ENCODE measurements at places on chromosomes 12 and 14.

GRCh38 chr12:92539976-92540781 lies 162.6 kb upstream of the PLEKHG7 start:
- DNase-seq: no peak

GRCh38 chr12:120466560-120467315 lies 2.8 kb downstream of the SRSF9 start:
- DNase-seq: peak; percentile 40

DNA sequence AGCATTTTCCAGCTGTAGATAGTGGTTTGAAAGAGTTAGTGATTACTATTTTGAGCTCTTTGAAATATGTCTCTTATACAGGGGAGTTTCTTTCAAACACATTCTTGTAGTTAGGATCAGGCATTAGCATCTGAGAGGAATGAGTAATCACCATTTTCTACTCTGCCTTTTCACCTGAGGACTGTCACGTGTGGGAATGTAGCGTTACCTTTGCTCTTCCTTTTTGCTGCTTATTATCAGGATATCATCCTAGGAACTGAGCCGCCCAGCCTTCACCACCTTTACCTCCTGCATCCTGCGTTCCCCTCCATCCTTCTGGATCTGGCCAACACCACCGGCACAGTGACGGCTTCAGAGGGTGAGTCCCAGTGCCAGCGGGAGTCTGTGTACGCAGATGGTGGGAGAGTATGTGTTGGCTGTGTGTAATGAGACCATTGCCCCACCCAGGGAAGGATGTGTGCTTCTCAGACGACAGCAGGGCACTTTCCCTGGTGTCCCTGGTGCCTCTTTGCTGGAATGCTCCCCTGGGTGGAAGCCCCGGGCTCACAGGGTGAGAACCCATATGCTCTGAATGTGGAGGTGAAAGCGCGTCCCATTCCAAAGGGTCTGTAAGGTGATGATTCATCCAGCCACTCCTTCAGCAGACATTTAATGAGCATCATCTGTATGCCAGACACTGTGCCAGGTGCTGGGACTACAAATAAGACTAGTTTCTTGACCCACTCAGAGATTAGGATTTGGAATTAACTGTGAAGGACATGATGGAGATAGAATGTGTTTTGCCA lies 27.5 kb downstream of the GSG1 start:
- DNase-seq: no peak

DNA sequence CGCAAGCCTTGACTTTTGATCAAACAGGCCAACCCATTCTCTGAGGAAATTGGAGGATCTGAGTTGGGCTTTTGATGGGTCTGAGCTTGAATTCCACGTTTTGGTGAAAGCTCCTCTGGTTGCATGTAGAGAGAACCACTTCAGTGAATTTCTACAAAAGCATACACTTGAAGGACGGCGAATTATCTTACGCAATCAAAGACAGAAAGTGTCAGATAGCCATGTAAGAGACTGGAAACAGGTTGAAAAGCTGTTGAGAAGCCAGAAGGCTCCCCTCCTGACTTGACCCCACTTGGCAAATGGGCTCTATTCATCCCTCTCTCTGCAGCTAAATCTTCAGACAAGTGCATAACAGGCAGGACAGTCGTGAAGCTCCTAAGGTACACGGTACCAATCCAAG lies 809.1 kb downstream of the BCL11B start:
- DNase-seq: no peak

- no peak for DNase-seq
Measured at GRCh38 chr14:64611358-64612020, 61.7 kb downstream of the PPP1R36 start.

DNA sequence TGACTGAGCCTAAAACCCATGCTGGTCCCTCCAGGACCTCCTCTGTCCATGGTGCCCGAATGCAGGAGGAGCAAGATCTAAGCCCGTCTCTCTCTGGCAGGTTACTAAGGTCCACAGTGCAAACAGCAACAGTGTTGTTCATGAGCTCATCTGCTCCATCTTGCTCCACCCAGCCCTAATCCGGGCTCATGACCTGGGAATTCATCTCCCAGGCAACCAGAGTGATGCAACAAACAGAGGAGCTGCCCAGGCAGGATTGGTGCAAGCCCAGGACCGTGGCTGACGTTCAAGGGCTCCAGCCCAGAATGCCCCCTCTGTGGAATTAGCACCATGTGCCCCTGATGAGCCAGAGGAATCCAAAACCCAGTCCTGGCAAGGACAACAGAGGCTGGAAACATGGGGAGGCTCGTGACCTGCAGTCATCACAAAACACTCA lies 29.9 kb downstream of the HSPB8 start:
- DNase-seq: no peak

DNA sequence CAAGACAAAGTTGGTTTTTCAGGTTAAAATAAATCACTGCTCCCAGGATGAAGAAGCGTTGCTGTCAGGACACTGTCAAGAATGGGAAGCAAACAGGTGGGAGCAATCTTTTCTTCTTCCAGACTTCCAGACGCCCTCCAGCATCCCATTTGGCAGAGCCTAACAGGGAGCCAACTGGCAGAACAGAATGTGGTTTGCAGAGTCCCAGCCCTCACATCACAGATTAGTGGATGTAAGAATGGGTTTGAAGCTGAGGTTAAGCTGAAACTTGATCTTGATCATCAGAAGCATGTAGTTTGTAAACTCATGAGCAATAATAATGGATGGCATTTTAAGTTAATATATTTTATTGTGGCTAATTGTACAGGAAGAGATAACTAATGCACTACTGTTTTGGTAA lies 636.4 kb downstream of the SLC6A15 start:
- DNase-seq: no peak

DNA sequence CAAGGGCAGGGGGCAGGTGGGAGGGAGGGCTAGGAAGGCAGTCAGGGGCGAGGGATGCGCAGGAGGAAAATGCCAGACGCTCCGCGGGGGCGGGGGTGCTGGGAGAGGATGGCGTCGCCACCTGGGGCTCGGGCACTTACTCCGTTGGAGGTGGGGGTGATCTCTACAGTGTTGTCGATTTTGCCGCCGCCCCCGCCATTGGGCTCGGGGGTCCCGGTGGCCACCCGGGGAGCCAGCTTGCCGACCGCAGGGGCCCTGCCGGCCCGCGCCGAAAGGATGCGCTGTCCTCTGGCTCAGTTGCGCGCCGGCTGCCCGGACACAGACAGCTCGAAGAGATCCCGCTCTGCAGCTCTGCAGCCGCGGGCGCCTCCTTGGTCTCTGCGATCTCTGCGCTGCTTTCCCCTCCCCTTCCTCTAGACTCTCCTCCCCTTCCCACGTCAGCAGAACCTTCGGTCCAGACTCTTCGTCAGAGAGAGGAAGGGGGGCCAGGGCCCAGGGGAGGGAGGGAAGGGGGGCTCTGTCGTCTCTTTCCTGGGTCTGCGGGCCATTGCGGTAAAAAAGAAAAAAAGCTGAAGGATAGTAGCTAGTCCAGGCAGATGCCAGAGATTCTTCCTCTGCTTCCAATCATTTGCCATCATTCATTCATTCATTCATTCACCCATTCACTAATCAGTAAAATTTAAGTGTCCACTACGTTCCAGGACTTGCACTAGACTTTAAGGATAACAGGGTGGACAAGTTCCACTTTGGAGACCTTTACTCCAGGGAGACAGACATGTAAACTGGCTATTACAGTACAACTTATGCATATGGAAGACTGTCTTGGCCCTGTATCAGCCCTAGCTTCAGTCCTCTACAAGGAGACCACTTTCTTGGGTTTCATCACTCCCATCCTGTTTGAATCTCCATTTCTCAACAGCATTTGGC lies at the start of gene SLC22A17:
Gene SLC22A17, minus strand, starts transcription at position 382 of the 927 bp plus-strand sequence.
- peak; percentile 52 for DNase-seq

GRCh38 chr14:45185100-45185814 lies 49.5 kb downstream of the FANCM start:
- DNase-seq: no peak

- DNase-seq: no peak
Measured at GRCh38 chr12:79183926-79184325, 319.4 kb downstream of the SYT1 start.

GRCh38 chr14:105937253-105938054 lies 411.1 kb downstream of the TMEM121 start:
- DNase-seq: no peak

DNA sequence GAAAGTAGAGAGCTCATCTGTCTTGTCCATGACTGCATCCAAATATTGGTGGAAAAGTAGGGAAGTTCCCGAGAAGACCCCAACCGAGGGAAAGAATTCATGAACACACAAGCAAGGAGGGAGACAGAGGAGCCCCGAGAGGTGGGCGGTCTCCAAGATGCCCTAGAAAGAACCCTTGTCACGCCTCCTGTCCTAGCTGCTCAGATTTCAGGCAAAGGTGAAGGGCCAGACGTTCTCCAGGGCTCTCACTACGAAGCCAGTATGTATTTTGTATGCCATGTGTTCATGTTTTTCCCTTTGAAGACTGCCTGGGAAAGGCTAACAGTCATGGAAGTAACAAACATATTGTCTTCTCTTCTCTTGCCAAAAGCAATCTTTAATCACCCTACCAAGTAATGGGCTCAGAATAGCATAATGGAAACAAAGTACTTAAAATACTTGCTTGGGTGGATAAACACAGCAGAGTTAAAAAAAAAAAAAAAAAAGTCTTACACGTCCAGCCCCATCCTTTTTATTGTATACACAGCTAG lies 99.2 kb upstream of the TBX3 start:
- no peak for DNase-seq
